ENCODE measurements at places on chromosomes 1 and 21.

GRCh38 chr1:167819849-167820683, 93.9 kb downstream of the ADCY10 start:
- DNase-seq: peak; percentile 43

DNA sequence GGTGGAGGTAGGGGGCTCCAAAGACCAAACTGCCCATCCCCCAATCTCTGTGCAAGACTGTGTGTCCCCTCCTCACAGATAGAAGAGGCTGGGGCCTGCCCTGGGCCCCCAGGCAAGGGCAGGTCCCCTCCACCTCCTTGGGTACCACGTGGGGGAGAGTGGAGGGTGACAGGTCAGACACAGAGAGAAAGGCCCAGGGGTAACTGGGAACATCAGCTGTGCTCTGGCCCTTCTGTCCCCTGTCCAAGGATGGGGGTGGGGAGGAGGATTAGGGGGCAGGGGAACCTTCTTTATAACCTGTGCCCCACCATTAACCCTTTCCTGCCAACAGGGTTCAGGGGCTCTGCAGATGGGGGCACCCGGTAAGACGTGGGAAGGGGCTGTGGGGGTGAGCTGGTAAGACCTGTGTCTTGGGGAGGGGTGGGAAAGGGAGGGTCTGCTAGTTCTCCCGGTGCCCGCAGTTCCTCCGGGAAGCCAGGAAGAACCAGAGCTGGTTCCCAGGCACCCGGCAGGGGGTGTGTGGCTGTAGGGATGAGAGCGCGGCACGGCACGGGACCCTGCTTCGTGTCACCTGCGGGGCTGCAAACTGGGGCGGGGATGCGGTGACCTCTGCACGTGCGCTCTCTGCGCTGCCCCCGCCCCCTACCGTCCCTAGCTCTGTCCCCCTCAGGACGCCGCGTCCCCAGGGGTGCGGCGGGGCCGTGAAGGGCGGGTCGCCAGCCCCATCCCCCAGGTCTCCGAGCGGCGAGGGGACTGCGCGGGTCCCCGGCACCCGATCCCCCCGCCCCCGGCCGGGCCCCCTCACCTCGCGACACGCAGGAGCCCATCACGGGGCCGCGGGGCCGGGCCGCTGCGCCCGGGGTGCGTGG, 601 bp downstream of the FAM131C start:
- DNase-seq: no peak

DNA sequence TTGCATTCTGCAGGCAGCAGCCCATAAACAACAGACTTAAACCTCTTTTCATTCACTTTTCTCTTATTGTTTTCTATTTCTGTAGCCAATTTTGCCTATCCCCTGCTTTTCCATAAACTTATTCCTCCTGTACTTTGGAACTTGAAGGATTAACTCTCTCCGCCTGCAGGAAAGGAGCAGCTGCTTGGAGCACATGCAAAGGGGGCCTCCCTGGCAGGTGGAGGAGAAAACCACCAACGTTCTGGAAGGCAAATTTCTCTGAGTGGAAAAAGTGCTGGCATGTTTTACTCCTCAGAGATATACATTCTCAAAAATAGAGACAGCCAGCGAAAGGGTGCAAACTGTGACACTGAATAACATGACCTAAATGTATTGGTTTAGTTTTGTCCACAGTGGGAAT, 33.6 kb downstream of the RGS21 start:
- DNase-seq: no peak

GRCh38 chr1:198776602-198777029, 137.8 kb downstream of the PTPRC start:
- no peak for DNase-seq

DNA sequence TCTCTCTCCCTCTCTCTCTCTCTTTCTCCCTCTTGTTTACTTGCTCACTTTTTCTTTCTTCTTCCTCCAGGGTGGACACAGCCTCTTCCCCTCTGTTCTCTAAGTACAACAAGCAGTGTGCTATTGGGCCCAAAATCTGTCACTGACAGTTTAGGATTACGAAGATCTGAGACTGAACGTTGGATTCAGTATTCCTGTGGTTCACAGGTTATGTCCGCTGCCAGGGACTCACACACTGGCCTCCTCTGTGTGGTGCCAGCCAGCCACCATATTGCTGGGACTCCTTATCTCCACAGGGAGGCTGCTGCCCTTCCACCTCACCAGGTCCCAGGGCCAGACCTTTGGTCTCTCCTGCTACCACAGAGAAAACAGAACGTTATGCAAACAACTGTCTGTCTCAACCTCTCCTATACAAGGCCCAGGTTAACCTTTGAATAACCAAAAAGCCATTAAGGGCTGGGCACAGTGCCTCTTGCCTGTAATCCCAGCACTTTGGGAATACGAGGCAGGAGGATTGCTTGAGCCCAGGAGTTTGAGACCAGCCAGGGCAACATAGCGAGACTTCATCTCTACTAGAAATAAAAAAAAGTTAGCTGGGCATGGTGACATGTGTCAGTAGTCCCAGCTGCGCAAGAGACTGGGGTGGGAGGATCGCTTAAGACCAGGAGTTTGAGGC, 171.9 kb upstream of the RAB4A start:
- no peak for DNase-seq

DNA sequence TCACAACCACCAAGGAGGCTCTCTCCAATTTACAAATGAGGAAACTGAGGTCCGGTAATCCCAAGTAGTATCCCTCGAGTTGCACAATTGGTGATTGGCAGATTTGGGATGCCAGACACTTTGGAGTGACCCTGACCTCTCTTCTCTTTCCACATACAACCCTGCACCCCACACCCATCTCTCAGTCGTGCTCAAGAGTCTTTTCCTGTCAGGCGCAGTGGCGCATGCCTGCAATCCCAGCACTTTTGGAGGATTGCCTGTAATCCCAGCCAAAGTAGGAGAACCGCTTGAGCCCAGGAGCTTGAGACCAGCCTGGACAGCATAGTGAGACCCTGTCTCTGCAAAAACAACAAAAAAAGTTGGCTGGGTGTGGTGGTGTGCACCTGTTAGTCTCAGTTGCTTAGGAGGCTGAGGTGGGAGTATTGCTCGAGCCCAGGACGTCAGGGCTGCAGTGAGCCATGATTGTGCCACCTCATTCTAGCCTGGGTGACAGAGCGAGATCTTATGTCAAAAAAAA, 91.1 kb upstream of the LPGAT1 start:
- no peak for DNase-seq

- no peak for DNase-seq
Observed at GRCh38 chr1:154809436-154810413, 60.4 kb downstream of the KCNN3 start.

GRCh38 chr1:109816175-109816811, 52.6 kb upstream of the EPS8L3 start:
- DNase-seq: no peak

- no peak for DNase-seq
Observed at GRCh38 chr21:34363733-34364132, at the start of gene KCNE2. Gene KCNE2, plus strand, starts transcription at chr21:34364006. Its CDS starts 6,473 bp downstream, at chr21:34370479.

GRCh38 chr1:157176591-157177121, 38.5 kb upstream of the ETV3 start:
- no peak for DNase-seq

DNA sequence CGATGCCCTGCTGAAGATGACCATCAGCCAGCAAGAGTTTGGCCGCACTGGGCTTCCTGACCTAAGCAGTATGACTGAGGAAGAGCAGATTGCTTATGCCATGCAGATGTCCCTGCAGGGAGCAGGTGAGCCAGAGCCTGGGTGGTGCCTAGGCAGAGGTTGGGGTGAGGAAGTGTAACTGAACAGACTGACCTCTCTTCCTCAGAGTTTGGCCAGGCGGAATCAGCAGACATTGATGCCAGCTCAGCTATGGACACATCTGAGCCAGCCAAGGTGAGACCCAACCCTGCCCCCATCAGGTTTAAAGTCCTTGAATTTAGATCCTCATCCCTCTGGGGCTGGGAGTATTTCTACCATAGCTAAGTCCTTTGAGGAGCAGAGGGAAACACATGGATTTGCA, 11.8 kb downstream of the PSMD4 start:
- no peak for DNase-seq

DNA sequence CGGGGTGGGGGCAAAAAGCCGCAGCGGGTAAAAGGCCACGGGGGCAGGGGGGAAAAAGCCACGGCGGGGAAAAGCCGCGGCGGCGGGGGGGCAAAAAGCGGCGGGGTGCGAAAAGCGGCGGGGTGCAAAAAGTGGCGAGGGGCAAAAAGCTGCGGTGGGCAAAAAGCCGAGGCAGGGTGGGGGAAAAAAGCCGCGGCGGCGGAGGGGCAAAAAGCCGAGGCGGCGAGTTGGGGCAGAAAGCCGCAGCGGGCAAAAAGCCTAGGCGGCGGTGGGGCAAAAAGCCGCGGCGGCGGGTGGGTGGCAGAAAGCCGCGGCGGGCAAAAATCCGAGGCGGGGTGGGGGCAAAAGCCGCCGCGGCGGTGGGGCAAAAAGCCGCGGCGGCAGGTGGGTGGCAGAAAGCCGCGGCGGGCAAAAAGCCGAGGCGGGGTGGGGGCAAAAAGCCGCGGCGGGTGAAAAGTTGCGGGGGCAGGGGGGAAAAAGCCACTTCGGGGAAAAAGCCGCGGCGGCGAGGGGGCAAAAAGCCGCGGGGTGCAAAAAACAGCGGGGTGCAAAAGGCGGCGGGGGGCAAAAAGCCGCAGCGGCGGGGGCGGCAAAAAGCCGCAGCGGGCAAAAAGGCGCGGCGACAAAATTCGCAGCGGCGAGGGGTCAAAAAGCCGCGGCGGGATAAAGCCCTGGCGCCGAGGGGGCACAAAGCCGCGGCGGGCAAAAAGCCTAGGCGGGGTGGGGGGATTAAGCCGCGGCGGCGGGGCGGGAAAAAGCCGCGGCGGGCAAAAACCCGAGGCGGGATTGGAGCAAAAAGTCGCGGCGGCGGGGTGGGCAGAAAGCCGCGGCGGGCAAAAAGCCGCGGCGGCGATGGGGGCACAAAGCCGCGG, 3901.2 kb downstream of the SRGAP2C start:
- DNase-seq: no peak

- DNase-seq: no peak
Observed at GRCh38 chr1:56310945-56311344, 268.4 kb downstream of the PLPP3 start.

- DNase-seq: no peak
Observed at GRCh38 chr1:42734201-42735035, 5.6 kb downstream of the CLDN19 start.

- DNase-seq: no peak
Observed at GRCh38 chr1:247530785-247531184, 5.5 kb downstream of the OR2C3 start.

- DNase-seq: no peak
Observed at GRCh38 chr1:99281105-99281504, 16.8 kb downstream of the PLPPR4 start.

DNA sequence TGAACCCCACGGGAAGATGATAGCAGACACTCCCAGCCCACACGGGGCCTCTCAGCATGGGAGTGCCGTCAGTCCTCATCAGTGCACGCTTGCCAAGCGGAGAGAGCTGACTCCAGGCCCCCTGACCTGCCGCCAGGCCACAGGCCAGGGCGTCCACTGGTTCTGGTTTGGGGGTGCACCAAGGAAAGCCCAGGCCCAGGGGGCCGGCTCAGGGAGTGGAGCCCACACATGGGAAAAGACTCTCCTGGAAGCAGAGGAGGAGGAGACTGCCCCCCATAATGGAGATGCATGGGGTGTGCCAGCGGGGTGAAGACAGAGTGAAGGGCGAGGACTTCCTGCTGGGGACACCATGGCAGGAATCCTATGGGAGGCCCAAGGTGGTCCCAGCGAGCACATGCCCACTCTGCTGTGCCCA, 6.4 kb downstream of the TRIM11 start:
- DNase-seq: no peak

DNA sequence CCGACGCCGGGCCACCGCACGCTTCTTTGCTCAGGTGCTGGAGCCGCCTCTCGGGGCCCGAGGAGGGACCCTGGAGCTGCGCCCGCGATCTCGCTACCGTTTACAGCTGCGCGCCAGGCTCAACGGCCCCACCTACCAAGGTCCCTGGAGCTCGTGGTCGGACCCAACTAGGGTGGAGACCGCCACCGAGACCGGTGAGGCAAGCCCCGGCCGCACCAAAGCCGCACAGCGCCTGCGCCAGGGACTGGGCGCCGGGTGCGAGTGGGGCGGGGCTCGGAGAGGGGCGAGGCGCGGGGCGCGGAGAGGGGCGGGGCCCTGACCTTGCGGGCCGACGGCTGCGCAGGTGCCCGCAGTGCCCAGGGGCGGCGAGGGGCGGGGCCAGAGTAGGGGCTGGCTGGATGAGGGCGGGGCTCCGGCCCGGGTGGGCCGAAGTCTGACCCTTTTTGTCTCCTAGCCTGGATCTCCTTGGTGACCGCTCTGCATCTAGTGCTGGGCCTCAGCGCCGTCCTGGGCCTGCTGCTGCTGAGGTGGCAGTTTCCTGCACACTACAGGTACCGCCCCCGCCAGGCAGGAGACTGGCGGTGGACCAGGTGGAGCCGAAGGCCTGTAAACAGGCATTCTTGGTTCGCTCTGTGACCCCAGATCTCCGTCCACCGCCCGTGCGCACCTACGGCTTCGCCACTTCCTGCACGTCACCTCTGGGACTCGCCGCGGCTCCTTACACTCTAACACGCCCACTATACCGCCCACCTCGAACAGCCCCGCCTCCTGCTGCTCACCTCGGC, 9.8 kb upstream of the CDC20 start:
- peak; percentile 32 for DNase-seq

- no peak for DNase-seq
Observed at GRCh38 chr1:199466961-199467360, 560.5 kb upstream of the NR5A2 start.

DNA sequence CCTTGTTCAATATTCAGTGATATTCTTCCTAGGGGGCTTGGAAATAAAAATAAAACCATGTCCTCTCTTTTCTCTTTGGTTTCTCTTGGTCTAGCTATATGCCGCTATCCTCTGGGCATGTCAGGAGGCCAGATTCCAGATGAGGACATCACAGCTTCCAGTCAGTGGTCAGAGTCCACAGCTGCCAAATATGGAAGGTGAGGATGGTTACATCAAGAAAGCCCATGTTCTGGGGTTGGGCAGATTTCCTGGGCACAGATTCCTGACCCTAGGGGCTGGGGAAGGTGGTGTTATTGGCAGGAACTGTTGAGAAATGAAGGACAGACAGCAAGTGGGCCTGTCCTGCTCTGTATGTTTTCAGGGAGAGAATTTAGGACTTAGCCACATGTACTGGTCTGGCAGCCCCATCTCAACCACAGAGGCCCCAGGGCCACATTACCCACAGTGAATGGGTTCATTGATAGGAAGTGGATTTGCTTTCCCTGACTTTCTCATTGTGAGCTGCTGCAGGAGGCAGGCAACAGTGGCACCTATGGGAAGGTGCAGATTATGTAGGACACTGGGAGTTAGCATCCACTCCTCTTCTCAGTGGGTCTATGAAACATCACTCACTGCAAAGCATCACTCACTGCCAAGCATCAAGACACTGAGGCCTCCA, 37.4 kb upstream of the HSD17B7 start:
- DNase-seq: no peak

DNA sequence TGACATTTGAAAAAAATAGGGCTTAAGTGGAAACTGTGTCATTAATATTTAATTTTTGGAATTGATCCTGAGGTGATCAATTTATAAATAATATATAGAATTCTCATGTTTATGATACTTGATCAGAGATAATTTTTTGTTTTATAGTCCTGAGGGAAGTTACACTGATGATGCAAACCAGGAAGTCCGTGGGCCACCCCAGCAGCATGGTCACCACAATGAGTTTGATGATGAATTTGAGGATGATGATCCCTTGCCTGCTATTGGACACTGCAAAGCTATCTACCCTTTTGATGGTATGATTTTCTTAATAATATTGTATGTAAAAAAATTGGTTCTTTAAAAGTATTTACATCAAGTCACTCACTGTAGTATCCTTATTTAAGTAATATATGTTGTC, 101.2 kb downstream of the FNBP1L start:
- no peak for DNase-seq

Data from activated T-cell treated with anti-CD3 and anti-CD28 coated beads for 48 hours (primary cell).